ENCODE measurements at places on chromosomes 6 and 20.

DNA sequence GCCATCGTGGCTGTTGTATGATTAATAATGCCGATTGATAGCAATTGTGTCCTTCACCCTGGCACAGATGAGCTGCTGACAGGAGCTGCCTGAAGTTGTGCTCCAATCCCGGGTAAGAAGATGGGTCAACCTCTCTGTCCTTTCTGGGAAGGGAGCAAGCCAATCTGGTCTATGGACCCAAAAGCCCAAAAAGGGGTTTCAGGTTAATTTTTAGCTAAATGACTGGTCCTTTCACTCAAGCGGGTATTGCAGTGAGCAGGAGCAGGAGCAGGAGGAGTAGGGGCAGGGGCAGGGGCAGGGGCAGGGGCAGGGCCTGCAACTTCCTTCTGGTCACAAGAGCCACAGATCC, 164.8 kb downstream of the TAF4 start:
- DNase-seq, result no peak

GRCh38 chr6:152957796-152958195, 25.0 kb downstream of the FBXO5 start:
- DNase-seq, result no peak

DNA sequence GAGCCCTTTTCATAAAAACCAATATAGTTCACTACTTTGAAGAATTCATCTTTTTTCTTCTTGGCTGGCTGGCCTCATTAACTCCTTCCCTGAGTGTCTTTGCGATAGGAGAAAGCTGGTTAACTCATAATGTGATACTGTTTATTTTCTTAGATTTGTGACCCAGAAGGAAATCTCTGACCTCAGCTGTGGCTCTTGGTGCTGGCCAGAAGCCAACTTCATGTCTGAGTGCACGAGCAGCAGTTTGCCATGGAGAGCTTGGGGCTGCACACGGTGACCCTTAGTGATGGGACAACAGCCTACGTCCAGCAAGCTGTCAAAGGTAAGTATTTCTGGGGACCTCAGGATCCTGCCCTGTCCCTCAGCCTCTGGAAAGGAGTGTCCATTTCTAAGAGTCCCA, 16.7 kb upstream of the DEF6 start:
- DNase-seq, result no peak

DNA sequence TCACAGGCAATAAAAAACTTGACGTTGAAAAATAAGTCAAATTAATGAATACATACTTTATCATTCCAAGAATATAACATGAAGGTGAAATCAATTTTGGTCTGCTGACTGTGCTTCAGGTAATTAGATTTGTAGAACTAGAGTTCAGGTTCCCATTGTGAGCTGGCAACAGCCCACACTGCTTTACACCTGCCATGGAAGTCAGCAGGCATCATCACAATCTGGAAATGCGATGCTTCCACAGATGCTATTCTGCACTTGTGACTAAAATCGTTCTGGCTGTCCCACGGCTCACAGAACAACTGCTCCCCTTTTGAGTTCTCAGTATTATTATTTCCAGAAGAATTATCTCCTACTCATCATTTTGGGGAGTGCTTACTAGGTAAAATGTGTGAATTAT, 62.6 kb upstream of the THEMIS start:
- DNase-seq, result no peak
